ENCODE measurements at places on chromosomes 6 and 20. TPM values are rescaled to one million over a fixed set of nuclear protein-coding genes. Genes with fewer than 3 reads are reported as not detected.
A peak's percentile ranks its signal among the peaks of the same experiment; 100 is the strongest.

GRCh38 chr6:107284805-107285204 is 169.5 kb upstream of the BEND3 start:
- DNase-seq, result no peak

DNA sequence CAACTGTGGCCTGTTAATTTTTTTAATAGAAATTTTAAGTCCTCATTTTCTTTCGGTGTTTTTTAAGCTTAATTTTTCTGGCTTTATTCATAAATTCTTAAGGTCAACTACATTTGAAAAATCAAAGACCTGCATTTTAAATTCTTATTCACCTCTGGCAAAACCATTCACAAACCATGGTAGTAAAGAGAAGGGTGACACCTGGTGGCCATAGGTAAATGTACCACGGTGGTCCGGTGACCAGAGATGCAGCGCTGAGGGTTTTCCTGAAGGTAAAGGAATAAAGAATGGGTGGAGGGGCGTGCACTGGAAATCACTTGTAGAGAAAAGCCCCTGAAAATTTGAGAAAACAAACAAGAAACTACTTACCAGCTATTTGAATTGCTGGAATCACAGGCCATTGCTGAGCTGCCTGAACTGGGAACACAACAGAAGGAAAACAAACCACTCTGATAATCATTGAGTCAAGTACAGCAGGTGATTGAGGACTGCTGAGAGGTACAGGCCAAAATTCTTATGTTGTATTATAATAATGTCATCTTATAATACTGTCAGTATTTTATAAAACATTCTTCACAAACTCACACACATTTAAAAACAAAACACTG is 10.1 kb downstream of the HFE start:
- DNase-seq, result peak; percentile 73

DNA sequence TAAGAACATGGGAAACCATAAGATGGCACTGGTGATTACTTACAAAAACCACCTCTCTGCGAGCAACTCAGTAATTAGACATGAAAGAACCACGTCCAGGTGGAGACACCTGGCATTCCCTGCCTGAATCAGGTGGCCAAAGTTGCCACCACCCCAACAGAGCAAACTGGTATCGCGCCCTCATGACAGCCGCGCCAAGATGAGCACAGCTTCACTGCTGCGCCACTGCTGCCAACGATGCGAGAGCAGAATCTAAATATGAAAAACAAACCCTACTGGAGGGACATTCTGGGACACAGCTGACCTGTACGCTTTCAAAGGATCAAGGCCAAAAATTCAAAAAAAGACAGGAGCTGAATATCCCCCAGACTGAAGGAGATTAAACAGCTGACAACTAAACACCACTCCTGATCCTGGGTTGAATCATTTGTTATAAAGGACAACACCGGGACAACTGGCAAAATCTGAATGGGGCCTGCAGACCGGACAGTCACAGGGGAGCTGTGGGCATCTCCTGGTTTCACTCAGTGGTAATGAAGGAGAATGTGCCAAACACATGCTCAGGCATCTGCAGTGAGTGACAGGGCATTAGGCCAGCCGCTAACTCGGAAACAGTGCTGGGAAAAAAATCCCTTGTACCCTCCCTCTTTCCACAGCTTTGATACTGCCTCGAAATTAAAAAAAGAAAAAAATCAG is 17.4 kb downstream of the CST7 start:
- DNase-seq, result no peak

The DSP gene
- total RNA-seq, result 2.1 TPM

DNA sequence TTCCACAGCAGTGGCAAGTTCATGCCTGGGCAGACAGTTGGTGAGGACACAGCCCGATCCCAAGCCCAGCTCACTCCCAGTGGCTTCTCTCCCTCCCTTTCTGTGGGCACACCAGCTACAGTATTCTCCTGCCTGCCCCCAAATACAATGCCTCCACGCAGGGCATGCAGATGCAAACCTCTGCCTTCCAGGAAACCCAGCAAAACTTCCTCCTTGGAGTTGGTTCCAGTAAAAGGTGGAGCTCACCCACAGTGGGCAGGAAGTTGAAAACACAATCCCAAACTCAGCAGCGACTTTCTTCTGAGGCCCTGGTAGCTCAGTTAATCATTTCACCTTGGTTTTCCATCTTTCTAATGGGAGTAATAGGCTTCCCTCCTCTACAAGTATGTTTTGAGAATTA is 93.7 kb downstream of the LY86 start:
- no peak for DNase-seq

DNA sequence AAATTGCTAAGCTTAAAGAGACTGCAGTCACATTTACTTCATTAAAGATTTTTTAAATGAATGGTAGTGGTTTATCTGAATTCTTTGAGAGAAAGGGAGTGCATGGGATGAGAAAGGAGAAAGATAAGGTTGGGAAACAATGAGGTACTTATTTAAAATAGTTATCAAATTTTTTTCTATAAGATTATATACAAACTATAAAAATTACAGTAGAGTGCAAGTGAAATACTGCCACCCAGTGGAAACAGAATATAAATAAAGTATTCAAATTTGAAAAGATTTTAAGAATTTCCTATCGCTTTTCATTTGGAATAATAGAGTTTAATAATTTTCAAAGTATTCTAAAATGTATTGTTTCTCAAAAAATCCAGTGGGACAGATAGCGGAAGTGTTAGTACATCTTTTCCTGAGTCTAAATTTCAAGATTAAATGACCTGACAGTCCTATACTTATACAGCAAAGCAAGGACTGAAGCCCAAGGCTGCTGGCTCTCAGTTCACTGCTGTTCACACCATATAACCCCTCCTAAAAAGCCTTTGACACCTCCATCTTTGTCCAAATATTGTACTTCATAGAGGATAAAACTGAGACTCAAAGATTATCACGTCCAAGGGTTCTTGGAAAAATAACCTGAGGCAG is 31.1 kb downstream of the EPM2A start:
- no peak for DNase-seq

GRCh38 chr20:32524829-32525501 is 60.2 kb downstream of the NOL4L start:
- no peak for DNase-seq

Measured in ovary (tissue), 10 donors.